CD4-positive, alpha-beta T cell treated with Interleukin-6 at 100 ng/mL for 8 hours (primary cell): ENCODE measurements at places on chromosomes 7 and 10.

GRCh38 chr7:98613601-98614425 is 3.3 kb upstream of the NPTX2 start:
- no peak for DNase-seq

GRCh38 chr10:69337296-69338132 is 59.2 kb downstream of the HK1 start:
- DNase-seq, result no peak

DNA sequence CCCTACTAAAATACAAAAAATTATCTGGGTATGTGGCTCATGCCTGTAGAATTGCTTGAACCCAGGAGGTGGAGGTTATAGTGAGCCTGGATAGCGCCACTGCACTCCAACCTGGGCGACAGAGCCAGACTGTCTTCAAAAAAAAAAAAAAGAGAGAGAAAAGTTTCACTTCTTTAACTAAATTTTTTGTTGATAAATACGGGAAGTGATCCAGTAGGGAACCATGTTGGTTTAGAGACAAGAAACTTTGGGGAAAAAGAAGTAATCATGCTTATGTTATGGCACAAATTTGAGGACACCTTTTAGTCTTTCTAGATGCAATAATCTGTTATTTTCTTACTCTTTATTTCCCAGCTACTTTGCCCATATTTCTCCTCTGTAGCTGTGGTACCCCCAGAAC is 309.7 kb downstream of the TYW1 start:
- DNase-seq, result no peak

DNA sequence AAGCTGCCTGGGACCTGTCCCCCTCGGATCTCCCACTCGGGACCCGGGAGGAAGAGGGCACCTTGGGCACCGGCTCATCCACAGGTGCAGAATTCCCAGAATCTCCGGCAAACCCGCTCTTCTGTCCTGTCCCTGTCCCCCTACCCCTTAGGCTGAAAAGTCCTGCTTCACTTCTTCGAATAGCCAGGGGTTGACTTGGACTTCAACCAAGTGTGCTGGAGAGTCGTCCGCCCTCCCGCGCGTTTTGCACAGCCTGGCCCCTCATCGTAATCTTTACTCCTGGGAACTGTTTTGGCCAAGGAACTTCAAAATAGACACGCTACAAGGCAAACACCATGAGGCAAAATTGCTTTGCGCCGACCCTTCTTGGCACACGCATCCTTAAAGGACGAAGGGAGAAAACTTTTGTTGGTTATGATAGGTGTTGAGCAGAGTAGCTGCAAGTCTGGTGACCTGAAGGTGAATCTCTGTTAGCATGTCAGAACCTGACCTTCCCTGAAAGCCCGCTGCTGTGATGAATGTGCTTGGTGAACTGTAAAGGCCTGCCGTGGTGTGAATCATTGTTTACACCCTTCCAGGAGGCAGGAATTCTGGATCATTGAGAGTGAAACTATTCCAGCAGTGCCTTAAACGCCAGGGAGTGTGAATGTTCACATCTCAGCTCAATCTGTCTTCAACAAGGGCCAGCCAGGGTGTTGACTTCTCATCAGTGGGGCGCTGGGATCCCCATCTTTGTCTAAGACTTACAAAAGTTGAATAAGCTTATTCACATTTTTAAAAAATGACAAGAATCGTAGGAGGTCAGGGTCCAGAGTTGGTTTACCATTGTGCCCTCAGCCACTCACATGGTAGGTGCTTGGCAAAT is 589 bp upstream of the RAPGEF5 start:
- no peak for DNase-seq

GRCh38 chr10:122516734-122517133 is 43.8 kb upstream of the DMBT1 start:
- no peak for DNase-seq

GRCh38 chr7:26853788-26854393 is 10.5 kb downstream of the SKAP2 start:
- peak; percentile 14 for DNase-seq

GRCh38 chr7:73749931-73750776 is 11.6 kb upstream of the ABHD11 start:
- DNase-seq, result no peak

DNA sequence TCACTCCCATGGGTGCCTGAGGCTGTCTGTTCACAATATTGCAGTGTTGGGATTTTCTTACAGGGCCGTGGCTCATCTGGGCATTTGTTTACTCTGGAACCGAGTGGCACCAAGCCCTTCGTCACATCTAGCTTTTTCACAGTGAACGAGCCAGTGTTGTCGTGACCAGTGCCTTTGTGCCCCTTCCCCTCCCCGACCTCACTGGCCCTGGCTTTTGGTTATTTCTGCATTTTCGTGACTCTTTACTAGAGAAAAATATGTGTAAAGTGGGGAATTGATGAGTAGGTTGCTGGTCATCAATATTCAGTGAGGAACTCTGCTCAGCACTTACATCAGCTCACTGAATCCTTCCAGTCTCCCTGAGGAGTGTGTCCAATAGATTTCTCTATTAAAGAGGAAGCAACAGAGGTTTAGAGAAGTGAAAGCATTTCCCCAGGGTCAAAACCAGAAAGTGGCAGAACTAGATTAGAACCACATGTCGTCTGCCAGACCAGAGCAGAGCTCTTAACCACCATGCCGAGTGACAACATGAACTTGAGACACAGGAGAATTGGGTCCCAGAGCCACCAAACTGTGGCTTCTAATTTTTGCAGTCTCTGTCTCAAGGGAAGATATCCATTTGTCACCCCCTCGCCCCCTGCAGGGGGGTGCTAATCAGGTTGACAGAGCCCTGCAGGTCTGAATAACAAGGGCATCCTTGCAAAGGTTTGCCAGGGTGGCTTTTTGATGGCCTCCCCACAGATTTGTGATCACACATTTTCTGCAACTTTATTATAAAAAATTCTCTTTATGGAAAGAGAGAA is 125.3 kb downstream of the CHN2 start:
- no peak for DNase-seq

- DNase-seq, result no peak
These were observed 524.5 kb downstream of the PHTF2 start for GRCh38 chr7:78323118-78323517.

DNA sequence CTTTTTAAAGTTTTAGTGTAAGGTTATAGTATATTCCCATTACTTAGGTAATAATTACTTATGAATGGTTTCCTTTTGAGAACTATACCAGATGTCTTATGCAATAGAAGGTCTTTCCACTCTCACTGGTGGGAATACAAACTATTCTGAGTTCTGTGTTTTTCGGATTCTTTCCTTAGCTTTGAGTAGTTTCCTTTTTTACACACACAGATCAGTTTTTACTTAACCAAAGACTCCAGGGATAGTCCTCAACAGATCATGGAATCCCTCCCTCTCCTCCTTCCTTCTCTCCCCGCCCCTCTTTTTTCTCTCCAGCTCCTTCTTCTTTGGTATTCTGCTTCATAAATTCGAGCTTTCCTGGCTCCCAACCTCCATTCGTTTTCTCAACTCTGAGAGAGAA is 13.3 kb downstream of the COPG2 start:
- no peak for DNase-seq

DNA sequence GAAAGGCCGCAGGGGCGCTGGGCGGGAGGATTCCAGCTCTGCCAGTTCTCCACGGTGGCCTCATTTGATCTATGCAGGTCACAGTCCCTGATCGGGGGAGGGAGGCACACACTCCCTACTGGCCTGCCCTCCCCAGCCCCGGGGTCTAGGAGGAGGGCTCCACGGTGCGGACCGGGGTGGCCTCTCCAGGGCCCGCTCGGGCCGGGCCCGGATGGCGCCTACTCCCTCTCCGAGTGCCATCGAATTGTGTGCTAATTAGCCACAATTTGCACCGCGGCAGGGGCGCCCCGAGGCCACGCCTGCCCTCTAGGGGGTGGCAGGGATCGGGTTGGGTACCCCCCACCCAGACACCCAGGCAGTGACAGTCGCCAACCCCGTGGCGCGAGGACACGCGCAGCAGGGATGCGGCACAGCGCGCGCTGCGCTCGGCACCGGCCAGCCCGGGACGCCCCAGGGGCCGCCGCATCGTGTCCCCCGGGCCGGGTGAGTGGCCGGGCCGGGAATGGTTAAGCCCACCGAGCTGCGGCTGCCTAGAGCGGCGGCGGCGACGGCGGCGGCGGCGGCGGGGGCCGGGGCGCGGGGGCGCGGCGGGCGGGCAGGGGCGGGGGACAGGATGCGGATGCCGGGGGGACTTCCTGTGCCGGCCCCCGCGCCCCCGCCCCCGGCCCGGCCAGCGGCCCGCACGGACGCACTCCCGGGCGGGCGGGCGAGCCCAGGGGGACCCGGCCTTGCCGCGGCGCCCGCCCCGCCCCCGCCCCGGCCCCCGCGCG is at the start of gene ZNF853:
ZNF853 (plus strand) TSS at position 658 of the 770 bp plus-strand sequence. CDS start 565 bp downstream, outside the sequence.
- no peak for DNase-seq

DNA sequence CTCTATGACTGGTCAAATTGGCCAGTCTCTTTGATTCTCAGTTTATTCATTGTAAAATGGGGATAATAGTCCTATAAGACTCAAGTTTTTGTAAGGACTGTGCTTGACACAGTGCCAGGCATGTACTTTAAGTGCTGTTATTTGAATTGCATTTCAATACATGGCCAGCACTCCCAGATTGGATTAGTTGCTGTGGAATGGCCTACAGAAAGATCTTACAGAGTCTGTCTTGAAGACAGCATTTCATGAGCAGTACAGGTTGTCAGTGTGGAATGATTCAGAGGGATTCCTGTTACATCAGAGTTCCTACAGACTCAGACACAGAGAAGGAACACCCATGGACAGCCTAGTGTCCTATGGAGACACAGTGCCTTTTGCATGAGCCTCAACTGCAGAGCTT is 238.1 kb upstream of the BMPER start:
- DNase-seq, result no peak

DNA sequence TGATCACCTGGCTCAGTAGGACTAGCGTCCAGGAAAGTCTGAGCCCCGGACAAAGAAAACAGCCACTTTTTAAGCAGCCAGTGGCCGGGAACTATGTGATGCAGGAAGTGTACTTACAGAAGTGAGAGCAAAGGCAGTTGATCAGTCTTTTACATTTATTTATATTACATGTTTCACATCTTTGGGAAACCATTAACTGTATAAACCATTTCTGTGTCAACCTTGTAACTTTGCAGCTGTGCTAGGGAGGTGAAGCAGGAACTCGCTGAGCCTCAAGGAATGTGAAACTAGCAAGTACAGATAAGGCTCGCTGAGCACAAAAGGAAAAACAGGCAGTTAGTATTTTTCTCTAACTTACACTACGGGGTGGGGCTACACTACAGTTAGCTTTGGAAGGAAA is 39.9 kb upstream of the HECW1 start:
- DNase-seq, result no peak

GRCh38 chr7:132168239-132168638 is 408.0 kb downstream of the PLXNA4 start:
- no peak for DNase-seq

GRCh38 chr10:11406746-11407145 is 204.7 kb downstream of the USP6NL start:
- no peak for DNase-seq

- no peak for DNase-seq
These were observed 425.5 kb downstream of the CNTNAP2 start for GRCh38 chr7:146542101-146542500.

- DNase-seq, result no peak
These were observed 1.0 kb upstream of the CHN2 start for GRCh38 chr7:29193316-29194205.

DNA sequence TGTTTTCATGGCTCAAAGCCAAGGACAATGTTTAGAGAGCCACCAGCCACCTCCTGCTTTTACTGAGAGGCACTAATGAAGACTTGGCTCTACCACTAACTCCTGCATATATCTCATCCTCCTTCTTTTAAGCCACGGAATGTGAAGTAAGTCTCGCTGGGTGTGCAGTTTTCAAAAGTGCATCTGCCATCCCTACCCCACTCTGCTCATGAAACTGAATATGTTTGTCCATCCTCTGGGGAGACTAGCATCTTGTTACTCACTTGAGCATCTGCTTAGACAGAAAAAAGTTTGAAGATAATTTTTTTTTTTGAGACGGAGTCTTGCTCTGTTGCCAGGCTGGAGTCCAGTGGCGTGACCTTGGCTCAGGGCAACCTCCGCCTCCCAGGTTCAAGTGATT is 40.8 kb downstream of the EPDR1 start:
- DNase-seq, result no peak

DNA sequence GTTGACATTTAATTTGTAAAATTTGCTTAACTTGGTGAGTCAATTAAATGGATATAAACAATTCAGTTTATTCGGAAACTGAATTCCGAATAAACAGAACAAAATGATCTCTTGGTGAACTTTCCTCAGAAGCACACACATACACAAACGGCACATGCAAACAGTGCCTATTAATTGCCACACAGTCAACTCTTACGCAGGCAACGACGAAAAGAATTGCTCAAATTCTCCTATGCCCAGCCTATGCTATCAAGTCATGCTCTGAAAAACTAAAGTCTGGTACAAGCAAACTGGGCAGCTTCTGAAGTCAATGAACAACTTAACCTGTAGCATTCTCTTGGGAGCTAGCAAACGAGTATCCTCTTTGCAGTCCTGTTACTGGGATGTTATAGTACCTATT is 38.8 kb upstream of the ASL start:
- DNase-seq, result no peak

DNA sequence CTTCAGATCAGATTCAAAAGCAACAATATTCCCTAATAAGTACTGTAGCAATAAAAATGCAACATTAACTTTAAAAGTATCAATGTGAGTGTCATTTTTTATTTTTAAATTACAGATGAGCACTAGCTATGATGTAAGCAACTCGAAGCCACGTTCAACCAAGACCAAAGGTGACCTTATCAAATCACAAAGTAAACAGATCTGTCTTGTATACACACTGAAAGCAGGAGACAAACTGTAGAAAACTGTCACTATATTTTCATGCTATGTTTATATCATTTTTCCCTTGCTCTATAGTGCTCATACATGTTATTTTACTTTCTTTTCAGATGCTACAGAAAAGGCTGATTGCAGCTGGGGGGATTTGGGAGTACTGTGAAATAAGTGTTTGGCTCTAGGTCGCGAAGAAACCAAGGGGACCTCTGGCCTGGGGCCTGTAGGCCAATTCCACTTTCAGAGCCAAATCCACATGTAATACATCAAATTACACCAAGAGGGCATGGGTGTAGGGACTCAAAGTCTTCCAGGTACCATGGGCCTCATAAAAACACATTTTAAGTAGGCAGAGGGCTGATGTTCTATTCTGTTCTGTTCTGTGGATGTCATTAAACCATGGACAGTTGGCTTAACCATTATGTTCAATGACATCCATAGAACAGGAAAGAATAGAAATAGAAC is 245.2 kb downstream of the SFMBT2 start:
- no peak for DNase-seq

- no peak for DNase-seq
These were observed 27.7 kb downstream of the CPXM2 start for GRCh38 chr10:123863721-123864482.

DNA sequence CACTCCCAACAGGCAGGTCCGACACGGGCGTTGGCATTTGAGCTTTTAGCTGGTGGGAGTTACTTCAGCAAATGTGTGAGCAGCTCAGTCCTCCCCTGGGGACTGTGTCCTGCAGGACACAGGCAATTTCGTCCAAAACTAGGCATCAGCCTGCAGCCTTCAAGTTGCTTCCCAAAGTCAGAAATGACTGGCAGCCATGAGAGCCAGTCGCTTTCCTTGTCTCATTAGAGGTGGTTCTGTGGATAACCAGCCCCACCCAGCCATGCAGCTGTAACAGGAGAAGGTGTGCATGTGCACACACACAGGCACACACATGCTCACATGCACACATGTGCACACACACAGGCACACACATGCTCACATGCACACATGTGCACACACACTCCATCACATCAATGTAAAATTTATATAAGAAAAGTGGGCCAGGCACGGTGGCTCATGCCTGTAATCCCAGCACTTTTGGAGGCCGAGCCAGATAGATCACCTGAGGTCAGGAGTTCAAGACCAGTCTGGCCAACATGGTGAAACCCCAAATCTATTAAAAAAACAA is 138.8 kb upstream of the TCERG1L start:
- DNase-seq, result no peak

- DNase-seq, result no peak
These were observed 79.9 kb upstream of the THSD7A start for GRCh38 chr7:11911900-11912299.
